ENCODE measurements at places on chromosomes 1 and 21.

- DNase-seq, result no peak
Measured at GRCh38 chr1:200561856-200562214, 58.7 kb downstream of the KIF14 start.

GRCh38 chr1:89941110-89941766 lies 53.7 kb upstream of the ZNF326 start:
- DNase-seq, result no peak

DNA sequence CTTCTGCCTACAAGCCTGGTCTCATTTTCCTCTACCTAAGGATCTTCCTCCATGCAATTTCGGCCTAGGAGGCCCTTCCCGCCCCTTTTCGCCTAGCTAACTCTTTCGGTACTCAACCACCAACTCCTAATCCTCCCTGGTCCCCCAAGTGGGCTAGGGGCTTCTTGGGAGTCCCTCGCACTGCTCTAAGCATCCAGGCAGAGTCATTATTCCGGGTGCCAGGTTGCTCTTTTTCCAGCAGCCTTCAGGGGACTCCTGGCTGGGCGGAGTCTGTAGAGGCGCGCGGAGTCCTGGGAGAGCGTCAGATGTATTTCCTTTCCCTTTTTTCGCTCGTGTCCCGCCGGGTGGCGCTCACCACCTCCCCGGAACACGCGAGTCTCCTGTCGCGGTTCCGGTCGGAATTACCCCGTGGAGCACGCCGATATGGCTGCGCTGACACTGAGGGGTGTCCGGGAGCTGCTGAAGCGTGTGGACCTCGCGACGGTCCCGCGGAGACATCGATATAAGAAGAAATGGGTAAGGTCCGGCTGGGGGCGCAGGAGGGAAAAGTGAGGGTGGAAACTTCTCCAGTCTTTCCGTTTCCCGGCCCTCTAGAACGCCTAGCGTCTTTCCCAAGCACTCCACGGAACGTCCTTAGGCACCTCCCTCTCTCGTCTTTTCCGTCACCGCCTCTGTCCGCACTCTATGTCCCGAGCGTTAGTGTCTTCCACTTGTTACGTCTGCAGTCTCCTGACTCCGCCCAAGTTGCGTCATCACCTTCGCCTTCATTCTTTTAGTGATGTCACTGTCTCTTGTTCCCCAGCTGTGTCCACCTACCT lies at the start of gene NSUN4:
NSUN4 (plus strand) TSS at position 404 of the 818 bp plus-strand sequence; CDS start at position 424, 20 bp downstream.
- DNase-seq, result peak; percentile 93

DNA sequence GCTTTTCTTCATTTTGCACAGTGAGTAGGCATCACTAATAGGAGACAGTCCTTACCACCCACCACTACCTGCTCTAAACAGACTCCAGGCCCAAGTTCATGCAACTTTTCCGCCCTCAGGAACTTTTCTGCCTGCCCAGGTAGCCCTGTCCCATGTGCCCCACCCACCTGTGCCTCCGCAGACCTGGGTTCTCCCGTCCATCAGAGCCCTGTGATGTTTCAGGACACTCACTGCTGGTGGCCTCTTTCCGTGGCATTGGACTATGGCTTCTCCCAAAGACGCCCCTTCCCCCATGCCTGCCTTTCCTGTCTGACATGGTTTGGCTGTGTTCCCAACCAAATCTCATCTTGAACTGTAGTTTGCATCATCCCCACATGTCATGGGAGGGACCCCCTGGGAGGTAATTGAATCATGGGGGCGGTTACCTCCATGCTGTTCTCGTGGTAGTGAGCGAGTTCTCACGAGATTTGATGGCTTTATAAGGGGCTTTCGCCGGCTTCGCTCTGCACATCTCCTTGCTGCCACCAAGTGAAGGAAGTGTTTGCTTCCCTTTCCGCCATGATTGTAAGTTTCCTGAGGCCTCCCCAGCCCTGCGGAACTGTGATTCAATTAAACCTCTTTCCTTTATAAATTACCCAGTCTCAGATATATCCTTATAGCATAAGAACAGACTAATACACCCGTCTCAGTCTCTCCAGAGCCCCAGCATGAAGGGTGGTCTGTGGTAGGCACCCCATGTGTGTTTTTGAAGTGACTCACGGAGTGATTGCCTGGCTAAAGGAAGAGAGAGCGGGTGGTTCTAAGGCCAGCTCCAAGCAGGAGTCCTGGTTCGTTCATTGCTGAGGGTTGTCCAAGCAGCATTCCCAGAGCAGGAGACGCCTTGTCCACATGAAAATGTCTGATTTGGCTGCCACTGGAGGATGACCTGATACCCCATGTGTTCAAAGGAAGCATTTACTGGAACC lies 86.0 kb upstream of the ZBTB40 start:
- no peak for DNase-seq

DNA sequence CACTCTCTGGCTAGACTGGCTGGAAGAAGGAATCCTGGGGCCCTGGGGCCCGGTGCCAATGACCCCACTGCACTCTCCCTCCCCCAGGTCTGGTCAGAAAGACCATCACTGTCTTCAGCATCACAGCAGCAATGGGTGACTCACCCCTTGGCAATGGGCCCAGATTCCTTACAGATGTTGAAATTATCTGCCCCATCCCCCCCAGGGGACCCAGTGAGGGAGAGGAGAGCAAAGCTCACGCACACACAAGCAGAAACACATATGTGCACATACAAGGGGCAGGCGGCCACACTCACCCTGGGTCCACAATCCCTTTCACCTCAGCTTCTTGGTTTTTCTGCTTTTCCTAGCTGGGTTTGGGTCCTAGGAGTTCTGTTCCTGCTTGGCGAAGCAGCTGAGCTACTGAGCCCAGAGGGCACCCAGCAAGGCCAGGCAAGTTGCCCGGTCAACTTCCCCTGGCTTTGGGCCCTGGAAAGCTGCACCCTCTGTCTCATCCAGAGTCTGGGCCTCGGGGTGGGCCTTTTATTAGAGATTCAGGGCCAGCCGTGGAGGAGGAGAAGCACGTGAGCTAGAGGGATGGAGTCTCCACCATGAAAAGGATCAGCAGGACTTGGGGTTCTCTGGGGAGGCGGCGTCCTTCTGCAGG lies 2.6 kb downstream of the COL16A1 start:
- peak; percentile 89 for DNase-seq

- DNase-seq, result no peak
Measured at GRCh38 chr1:211581526-211581925, 2.6 kb upstream of the SLC30A1 start.

- no peak for DNase-seq
Measured at GRCh38 chr1:165851034-165851658, 23.7 kb downstream of the UCK2 start.

DNA sequence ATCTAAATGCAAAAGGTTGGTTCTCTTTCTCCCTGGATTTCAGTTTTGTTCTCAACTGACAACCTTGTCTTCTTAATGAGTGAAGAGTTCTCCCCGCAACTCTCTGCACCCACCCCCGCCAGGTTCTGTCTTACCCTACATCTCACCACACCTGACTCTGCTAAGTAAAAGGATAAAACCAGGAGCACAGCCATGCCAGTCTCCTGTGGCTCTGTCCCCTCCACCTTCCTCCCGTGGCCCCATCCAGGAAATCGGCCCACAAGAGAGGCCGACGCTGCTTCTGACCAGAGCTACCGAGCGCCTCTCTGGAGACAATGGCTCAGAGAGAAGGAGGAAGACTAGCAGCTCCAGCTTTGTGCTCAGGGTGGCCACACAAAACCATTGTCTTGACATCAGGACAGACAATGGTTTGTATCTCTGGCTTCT lies 72.2 kb downstream of the PLEKHA6 start:
- no peak for DNase-seq

DNA sequence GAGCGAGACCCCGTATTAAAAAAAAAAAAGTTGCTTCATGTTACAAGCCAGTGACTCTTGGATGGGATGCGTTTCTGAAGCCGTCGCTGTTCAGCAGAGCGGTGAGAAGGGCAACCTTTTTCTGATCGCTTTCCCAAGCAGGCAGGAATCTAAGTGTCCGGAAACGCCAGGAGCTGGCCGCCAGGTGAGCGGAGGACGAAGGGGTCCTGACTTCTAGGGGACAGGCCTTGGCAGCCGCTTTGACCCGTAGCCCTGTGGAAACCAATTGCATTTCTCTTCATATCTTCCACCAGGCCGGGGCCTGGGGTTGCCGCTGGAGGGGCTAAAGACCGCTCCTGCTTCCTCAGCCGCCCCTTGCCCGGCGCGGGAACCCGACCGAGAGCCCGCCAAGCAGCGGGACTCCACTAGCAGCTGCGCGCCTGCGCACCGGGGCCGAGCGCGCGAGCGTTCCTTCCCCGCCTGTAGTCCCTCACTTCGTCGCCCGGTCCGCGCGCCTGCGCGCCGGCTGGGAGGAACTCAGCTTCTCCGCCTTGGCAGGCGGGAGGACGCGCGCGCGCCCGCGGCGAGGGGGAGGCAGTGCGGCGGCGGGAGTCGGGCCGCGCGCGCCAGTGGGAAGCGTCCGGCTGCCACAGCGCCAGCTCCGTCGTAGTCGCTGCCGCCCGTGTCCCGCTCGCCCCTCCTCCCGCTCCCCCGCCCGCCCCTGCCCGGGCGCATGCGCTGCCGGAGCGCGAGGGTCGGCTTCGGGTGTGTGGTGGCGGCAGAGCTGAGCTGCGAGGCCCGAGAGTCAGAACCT lies at the start of gene SPEN:
SPEN (plus strand) TSS at position 608 of the 793 bp plus-strand sequence. CDS start 361 bp downstream, outside the sequence.
- DNase-seq, result peak; percentile 86

DNA sequence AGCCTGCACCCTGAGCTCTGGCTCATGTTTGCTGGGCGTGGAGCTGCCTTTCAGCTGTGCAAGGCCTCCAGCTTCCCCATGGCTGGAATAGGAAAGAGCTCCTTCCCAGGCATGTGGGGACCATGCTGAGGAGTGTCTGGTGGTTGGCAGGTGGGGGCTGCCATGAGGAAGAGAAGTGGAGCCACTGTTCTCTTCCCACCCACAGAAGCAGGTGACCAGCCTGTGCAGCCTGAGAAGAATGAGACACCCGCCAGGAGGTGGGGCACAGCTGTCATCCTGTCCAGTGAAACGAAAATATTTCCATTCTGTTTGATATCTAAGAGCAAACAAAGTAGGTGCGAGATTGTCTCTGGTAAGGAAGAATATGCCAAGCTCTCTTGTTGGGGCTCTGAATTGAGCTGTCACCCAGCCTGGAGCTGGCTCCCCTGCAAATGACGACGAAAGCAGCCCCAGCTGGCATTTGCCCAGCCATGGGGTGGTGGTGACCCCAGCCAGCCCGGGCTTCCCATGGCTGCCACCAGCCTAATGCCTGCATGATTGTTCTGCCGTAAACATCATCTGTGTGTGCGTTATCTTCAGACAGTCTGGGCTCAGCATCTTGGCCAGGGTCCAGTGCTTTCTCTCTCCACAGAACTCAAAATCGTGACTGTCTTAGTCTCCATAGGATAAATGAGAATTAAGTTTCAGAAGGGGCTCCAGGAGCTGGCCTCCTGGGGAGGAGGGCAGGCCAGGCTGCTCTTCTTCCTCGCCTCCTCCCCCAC lies 429.8 kb upstream of the VAMP3 start:
- DNase-seq, result peak; percentile 40

- DNase-seq, result no peak
Measured at GRCh38 chr1:111468717-111469100, 5.1 kb upstream of the C1orf162 start.

DNA sequence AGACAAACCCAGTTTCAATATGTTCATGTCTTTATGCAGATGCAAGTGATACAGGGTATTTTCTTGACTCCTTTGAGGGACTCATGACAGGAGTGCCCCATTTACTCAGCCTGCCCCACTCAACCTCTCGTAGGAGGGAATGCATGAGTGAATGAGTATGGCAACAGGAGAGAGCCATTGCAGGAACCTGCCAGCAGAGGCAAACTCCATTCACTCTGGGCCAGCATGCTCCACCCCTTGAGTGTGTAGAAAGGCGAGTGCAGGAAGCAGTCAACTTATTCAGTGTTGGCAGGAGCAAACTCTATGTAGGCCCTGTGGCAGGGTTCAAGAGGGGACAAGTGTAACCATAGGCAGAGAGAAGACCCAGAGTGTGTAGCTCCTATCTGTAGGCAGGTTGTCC lies 1526.3 kb downstream of the PLA2G4A start:
- DNase-seq, result no peak
